Thoracic aorta (tissue), 2 donors: ENCODE measurements at places on chromosomes 5 and 9.

- DNase-seq, result no peak
These were observed 686 bp upstream of the COL27A1 start for GRCh38 chr9:114154600-114155102.

- DNase-seq, result peak; percentile 3
These were observed 78.2 kb downstream of the GCNT1 start for GRCh38 chr9:76537150-76537646.

GRCh38 chr5:33180900-33181299 lies 259.9 kb upstream of the TARS1 start:
- no peak for DNase-seq

GRCh38 chr9:36163786-36164170 lies 5.4 kb upstream of the CCIN start:
- no peak for DNase-seq

GRCh38 chr9:109859447-109859846 lies 79.4 kb downstream of the PALM2AKAP2 start:
- no peak for DNase-seq

DNA sequence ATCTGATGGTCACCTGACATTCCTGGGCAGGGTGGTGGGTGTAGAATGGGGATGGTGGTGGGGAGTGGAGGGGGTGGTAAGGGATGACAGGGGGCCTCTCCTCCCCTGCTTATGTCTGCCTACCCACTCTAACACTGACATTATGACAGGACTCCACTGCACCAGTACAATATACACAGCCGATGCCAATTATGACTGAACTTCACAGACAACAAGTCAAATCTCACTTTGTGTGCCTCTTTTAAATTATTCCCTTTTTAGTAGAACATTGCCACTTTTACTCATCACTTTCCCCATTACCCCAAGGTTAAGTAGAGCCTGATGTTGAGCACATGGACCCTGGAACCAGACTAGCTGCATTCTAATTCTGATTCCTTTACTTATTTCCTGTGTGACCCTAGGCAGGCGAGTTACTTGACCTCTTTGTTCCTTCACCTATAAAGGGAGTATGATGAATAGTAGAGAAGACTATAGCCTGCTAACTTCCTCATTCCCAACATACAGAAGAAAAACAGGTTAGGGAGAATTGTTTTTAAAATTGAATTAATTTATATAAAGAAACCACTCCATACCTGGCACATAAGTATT lies 464.7 kb downstream of the DMRT2 start:
- DNase-seq, result no peak

- no peak for DNase-seq
These were observed 14.8 kb downstream of the C5orf47 start for GRCh38 chr5:174003795-174004194.

- no peak for DNase-seq
These were observed 373.3 kb downstream of the ARHGEF28 start for GRCh38 chr5:73999297-73999696.

DNA sequence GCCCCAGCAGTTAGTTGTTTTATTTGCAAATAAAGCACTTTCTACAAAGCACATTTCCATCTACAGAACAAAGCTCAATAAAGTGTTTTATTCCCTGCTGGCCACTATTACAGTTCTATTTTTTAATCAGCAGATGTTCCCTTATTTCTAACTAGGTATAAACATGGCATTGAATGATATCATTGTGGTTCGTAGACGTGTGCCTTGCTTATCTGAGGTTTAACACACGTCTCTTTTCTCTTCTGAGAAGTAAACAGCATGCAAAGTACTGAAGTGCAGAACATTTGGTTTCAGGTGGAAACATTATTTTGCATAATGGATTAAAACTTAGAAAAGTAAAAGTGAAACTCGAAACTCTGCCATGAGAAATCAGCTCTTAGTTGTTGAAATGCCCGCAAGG lies 1989.3 kb upstream of the WWC1 start:
- DNase-seq, result no peak

DNA sequence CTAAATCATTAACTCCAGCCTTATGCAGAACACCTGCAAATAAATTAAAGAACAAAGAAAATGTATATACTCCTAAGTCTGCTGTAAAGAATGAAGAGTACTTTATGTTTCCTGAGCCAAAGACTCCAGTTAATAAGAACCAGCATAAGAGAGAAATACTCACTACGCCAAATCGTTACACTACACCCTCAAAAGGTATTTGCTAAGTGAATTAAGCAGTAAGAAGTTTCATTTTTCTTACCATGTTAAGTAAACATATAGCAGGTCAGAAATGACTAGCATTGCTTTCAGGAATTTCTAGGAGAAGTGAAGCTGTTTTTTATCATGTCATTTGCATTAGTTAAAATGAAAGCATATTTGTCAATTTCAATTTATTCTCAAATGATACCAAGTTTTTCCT lies 92.7 kb downstream of the MELK start:
- DNase-seq, result no peak

DNA sequence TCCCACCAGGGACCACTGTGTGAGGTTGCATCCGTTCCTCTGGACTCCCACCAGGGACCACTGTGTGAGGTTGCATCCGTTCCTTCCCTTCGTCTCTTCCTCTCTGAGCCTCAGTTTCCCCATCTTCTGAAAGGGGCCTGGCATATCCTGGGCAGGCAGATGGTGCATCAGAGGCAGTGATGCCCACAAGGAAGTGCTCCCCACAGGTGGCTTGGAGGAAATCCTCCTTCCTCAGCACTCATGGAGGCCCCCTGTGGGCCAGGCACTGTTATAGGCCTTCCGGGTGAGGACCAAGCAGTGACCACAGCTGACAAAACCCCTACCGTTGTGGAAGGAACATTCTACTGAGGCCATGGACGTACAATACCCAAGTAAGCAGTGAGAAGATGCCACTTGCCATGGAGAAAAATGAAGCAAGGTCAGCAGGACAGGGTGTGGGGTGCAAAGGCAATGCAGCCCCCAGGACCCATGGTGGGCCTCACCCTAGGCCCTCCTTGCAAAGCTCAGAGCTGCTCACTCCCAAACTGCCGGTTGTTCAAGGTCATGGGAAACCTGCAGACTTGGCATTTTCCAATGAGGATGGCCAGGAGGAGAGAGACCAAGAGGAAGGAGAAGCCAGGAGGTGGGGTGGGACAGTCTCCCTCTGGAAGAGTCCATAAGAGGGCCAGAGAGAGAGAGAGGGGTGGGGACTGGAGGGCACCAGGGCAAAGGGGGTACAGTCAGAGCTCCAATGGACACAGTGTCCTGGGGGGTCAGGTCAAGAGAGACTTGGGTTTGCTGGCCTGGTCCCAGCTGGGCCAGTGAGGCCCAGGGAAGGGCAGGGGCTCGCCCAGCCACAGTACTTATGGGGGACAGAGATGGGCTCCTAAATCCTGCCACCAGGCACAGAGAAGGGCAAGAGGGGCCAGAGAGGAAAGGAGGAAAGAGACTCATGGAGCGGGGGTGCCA lies 51.1 kb downstream of the C9orf50 start:
- DNase-seq, result no peak

DNA sequence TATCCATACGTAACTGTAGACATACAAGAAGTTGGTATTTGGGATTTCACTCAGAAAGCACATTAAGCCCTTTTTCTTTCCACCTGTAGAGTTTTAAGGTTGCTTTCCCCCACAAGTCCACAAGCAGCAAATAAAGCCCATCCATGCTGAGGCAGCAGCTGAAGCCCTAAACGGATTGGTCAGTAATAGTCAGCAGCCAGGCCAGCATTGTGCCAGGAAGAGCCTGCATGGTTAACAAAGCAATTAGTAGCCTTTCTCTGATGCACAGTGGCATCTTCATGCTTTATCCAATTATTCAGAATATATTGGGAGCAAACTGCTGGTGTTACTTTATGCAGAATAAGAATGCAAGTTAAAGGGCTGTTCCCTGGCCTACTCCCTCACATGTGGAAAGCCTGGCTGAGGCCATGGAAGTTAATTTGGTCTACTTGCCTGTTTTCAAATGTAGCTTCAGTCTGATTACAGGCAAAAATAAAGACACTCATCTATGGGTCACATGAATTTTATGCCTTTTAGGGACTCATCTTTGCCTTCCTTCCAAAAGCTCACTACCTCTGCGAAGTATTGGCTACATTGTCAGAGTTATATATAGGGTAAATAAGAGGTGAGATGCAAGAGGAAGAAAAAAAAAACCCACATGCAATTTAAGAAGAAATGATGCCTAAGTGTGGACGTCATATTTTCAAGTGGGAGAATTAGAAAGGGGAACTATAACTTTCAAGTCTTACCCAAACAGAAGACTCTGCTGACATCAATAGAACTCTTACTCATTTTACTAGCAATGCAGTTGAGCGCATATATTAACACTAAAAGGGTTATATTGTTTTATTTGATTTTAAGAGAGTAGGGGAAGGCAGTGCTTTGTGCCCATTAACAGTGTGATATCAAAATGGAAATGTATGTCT lies 15.9 kb downstream of the EBF1 start:
- DNase-seq, result no peak

GRCh38 chr9:99004717-99005460 lies 61.2 kb downstream of the COL15A1 start:
- no peak for DNase-seq

DNA sequence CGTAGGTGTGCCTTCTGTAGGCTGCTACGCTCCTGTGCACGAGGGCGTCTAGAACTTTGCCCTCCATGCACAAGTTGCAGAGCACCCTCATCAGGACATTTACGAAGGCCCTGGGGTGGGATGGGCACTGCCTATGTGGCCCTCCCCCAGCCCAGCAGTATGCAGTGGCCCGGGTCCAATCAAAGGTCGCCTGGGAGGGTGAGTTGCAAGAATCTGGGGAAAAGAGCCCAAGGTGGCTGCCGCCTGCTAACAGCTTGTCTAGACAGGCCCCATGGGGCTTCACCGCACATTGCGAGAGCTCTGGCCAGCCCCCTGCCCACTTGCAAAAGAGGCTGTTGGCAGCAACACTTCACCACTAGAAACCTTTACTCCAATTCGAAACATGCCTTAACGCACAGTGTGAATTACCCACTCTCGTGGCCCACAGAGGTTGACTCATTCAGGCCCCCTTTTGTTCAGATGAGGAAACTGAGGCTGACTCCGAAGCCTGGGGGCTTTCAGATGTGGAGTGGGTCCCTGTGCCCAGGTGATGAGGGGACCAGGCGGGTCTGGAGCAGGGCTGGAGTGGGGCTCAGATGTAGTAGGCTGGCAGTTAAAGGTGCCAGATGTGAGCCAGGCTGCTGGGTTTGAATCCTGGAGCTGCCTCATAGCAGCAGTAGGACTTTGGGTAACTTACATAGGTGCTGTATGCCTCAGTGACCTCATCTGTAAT lies 31.8 kb upstream of the IL17B start:
- DNase-seq, result no peak

GRCh38 chr9:110125763-110126351 lies 82.1 kb downstream of the C9orf152 start:
- DNase-seq, result no peak

DNA sequence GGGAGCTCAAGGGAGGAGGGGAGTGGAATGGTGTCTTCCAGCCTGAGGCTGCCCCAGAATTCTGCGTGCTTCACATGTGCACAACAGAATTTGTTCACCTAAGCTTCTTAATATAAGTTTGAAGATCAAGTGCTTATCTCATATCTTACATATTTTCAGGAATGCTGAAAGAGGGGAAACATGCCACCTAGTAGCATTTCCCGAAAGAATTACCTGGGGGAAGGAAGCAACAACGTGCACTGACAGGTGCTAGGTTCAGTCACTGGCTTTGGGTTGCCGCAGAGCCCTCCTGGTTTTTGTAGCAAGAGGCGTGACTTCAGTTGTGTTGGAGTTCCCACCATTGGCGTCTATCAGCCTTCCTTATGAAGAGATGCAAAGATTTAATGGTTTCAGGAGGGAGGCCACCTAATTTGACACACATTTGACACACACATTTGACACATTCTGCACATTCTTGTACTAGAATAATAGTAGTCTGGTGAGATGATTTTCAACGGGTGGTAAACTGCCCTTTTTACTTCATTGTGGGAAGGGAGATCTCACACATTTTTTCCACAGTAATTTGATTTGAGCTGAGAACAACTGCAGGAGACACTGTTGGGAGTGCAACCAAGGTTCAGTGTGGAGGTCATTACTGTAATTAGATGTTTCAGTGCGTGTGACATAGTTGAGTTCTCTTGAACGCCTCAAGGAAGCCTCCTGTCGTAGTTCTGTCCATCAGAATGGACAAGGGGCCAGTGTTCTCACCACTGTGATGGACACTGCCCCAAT lies 481.3 kb downstream of the CCDC171 start:
- no peak for DNase-seq

DNA sequence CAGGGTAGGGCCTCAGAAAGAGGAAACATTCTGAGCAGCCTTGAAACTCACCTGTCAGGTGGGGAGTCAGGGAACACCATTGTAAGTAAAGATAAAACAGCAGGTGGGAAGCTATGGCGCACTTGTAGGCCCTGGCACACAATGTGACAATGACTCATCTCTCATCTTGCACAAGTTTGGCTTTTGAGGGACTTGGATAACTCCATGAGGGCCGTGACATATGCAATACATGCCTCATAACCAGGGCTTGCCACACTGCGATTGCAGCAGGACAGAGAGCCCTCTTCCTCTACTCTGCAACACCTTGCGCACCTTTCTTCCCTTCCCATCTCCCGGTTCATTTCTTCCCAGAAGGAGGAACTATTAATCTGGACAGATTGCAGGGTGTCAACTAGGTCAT lies 144.9 kb downstream of the CEP120 start:
- DNase-seq, result no peak

DNA sequence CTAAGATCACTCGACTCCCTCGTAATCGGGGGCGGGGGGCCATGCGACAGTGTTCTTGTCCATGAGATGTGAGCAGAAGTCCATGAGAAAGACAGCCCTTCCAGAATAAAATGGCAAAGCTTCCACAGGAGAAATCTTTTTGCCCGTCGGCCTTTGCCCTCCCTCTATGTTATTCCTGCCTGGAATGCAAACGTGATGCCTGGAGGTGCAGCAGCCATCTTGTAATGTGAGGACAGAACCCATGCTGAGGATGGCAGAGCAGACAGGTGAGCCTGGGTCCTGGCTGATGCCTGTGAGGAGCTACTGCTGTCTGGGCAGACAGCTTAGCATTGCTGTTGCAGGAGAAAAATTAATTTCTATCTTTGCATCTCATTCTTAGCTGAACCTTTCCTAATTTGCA lies 17.2 kb downstream of the MED10 start:
- no peak for DNase-seq

- no peak for DNase-seq
These were observed 21.4 kb upstream of the LTC4S start for GRCh38 chr5:179772351-179772750.

- DNase-seq, result no peak
These were observed 244.6 kb upstream of the EFNA5 start for GRCh38 chr5:107915176-107915812.

GRCh38 chr9:7777771-7778170 lies 21.8 kb downstream of the DMAC1 start:
- DNase-seq, result no peak

DNA sequence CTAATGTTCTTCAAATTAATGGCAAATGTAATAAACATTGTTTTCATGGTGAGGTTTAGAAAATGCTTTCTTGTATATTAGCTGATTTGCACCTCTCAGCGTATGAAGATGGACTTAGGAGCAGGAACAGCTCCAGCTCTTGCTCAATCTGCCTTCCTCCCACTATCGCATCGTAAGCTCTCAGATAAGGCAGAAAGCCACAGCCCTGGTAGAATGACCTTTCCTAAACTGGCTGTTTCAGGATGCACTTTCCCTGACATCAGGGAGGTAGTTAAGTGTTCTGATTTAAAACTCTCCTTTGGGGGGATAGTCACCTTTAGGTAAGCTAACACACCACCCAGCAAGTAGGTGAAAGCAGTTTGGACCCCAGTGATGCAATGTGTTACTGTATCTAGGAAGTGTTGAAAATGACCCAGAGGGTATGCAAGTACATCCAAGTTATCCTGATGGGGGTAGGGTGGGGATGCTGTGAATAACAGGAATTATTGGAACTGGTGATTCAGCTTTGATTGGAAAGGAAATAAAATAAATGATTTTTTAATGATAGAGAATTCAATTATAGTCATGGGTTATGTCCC lies 72.3 kb downstream of the LMNB1 start:
- no peak for DNase-seq
